Endodermal cell (in vitro differentiated cells): ENCODE measurements at places on chromosomes 5 and 9. TPM values are rescaled to one million over a fixed set of nuclear protein-coding genes. Genes with fewer than 3 reads are reported as not detected.

DNA sequence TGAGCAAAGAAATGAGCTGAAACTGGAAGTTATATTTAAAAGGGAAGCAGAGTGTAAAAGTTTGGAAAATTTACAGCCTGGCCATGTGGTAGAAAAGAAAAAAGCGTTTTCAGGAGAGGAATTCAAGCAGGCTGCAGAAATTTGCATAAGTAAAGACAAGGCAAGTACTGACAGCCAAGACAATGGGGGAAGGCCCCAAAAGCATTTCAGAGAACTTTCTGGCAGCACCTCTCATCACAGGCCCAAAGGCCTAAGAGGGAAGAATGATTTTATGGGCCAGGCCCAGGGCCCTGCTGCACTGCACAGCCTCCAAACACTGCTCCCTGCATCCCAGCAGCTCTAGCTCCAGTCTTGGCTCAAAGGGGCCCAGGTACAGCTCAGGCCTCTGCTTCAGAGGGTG is 169.7 kb downstream of the GLIS3 start:
- no peaks in the 10 kb centered on the region for H3K27me3 ChIP-seq
- no peak overlapping the region for H3K27ac ChIP-seq
- no peaks in the 10 kb centered on the region for H3K4me1 ChIP-seq
- DNase-seq, result no peak

GRCh38 chr9:6870650-6871477 is 113.1 kb downstream of the KDM4C start:
- H3K27me3 ChIP-seq, result no peaks in the 10 kb centered on the region
- no peak overlapping the region for H3K27ac ChIP-seq
- peaks cover 15% of the 10 kb centered on the region for H3K36me3 ChIP-seq
- peaks cover 11% of the 10 kb centered on the region for H3K4me1 ChIP-seq

Gene NSUN2
- 82.7 and 90.8 TPM in 2 replicates for total RNA-seq

DNA sequence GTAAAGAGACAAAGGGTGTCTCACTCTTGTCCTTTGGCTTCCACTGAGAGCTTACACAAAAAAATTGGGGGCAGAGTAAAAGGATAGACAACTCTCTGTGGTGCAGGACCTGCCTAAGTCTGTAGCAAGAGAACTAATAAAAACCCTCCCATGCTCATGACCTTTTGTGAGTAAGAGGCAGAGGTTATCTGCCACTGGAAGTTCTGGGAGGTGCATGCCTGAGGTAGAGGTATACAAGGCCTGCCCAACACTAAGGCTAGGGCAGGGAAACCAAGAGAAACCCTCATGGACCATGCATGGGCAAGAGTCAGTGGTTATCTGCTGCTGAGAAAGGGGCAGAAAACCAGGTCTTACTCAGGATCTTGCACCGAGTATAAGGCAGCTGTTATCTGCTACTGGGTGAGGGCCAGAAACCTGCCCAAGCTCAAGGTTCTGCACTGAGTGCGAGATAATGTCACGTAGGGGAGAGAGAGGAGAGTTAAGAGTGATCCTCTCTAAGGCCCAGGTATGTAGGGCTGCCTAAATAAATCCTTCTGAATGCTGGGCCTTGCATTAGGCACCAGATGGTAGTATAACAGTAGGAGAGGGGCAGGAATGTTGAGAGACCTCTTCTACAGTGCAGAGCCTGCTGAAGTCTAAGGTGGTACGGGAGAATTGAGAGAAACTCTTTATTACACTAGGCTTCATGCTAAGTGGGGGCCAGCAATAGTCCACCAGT is 143.4 kb downstream of the MACROH2A1 start:
- H3K36me3 ChIP-seq, result no peaks in the 10 kb centered on the region
- H3K4me1 ChIP-seq, result peaks cover 16% of the 10 kb centered on the region
- no peaks in the 10 kb centered on the region for H3K27me3 ChIP-seq
- no peak overlapping the region for H3K27ac ChIP-seq

GRCh38 chr9:70411121-70411929 is 3.1 kb downstream of the KLF9 start:
- H3K27ac ChIP-seq, result no peak overlapping the region
- no peak for DNase-seq
- H3K36me3 ChIP-seq, result no peaks in the 10 kb centered on the region
- no peak overlapping the region for H3K4me3 ChIP-seq

DNA sequence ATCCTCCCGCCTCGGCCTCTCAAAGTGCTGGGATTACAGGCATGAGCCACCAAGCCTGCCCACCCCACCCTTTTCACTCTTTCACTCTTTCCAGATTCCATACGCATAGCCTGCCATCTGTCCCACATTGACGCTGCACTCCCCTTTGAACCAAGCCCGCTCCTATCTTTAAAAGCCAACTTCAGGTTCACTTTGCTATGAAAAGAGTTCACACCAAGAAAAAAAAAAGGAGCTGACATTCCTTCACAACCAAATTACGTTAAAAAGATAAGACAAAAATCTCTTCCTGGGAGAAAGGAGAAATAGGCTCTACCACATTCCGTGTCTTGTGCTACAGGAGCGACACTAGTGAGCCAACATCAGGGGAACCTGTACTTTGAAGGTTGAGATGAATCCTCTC is 41.5 kb downstream of the DMRT1 start:
- DNase-seq, result no peak
- H3K4me1 ChIP-seq, result no peaks in the 10 kb centered on the region
- H3K27me3 ChIP-seq, result no peaks in the 10 kb centered on the region
- no peak overlapping the region for H3K27ac ChIP-seq

DNA sequence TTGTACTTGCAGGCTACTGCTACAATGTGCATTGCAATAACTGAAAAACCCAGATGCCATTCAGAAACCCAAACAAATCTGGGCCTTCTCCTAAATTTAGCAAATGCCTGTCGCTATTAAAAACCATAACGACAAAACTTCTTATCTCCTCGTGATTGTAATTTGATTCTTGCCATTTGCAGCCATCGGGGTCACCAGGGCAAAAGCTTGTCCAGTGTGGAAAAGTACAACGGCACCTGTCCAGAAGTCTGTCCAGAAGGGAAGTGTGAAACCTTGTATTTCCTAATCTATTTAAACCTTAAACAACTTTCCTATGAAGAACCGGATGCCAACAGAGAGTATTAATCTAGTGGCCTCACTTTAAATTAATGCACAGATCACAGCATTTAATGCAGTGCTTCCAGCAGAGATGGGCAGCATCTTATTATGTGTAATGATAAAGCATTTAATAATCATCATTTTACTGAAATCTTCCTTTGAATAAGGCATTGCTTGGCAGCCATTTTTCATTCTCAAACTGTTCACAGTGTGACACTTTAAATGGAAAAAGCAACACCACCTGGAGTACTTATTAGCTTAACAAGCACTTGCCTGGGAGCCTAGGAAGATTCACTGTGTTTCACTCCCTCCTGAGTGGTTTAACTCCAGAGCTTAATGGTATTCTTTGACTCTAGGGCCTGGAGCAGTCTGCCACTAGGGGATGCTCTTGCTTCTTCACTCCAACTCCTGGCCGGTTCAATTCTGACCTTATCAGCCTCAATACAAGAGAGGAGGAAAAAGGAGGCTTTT is 4.9 kb upstream of the C7 start:
- no peak overlapping the region for H3K4me3 ChIP-seq
- H3K27ac ChIP-seq, result no peak overlapping the region
- no peaks in the 10 kb centered on the region for H3K27me3 ChIP-seq
- DNase-seq, result peak; percentile 91

Gene POU5F2
- total RNA-seq, result 0.35 to 0.53 TPM (median 0.40 TPM) in 3 replicates

DNA sequence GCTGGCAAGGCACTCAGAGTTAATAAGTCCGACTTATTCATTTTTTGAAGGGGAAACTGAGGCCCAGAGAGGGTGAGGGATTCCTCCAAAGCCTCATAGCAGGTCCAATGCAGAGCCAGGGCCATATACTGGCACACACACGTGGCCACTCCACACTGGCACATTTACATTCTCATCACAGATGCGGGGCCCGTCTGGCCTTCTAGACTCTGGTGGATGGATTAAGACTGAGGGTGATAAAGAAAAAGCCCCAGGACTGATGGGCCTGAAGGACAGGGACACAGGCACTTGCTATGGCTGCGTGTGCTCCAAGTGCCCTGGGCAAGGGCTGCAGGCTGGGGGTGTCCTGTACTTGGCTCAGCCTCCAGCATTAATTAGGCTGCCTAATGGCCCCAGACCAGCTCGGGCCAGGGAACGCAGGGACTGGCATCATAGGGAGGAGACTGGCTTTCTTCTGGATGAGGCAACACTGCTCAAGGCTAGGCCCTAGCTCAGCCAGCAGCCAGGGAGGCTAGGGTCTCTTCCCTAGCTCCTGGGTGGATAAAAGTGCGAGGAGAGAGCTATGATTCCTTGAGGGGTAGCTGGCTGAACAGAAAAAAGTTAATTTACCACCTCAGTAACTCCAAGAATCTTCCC is 28.5 kb upstream of the CSF1R start:
- no peaks in the 10 kb centered on the region for H3K27me3 ChIP-seq
- H3K4me3 ChIP-seq, result no peak overlapping the region
- H3K27ac ChIP-seq, result no peak overlapping the region
- H3K4me1 ChIP-seq, result peaks cover 9% of the 10 kb centered on the region

- no peak overlapping the region for H3K4me3 ChIP-seq
- no peak for DNase-seq
- H3K36me3 ChIP-seq, result no peaks in the 10 kb centered on the region
- H3K4me1 ChIP-seq, result no peaks in the 10 kb centered on the region
- H3K27me3 ChIP-seq, result peaks cover 4% of the 10 kb centered on the region
Measured at GRCh38 chr5:16626696-16627264, 10.0 kb upstream of the RETREG1 start.

DNA sequence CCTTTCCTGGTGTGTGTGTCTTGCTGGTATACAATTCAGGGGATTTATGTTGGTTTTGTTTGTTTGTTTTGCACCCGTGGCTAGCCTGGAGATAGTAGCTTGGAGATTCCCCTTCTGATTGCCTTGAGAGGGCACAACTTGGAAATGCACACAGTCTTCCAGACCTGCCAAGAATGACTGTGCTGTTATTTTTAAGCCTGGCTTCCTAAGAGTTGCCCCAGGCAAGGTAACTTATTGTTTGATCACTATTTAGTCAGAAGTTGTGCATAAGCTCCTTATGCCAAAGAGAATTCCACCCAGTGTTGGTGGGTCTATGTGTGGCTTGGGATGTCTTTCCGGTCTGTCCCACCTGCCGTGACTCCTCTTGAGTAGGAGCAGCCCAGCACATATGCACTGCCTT is 421.9 kb upstream of the KCNN2 start:
- H3K4me3 ChIP-seq, result no peak overlapping the region
- peaks cover 9% of the 10 kb centered on the region for H3K4me1 ChIP-seq
- no peaks in the 10 kb centered on the region for H3K36me3 ChIP-seq
- H3K27ac ChIP-seq, result no peak overlapping the region
- H3K27me3 ChIP-seq, result no peaks in the 10 kb centered on the region
- DNase-seq, result no peak

DNA sequence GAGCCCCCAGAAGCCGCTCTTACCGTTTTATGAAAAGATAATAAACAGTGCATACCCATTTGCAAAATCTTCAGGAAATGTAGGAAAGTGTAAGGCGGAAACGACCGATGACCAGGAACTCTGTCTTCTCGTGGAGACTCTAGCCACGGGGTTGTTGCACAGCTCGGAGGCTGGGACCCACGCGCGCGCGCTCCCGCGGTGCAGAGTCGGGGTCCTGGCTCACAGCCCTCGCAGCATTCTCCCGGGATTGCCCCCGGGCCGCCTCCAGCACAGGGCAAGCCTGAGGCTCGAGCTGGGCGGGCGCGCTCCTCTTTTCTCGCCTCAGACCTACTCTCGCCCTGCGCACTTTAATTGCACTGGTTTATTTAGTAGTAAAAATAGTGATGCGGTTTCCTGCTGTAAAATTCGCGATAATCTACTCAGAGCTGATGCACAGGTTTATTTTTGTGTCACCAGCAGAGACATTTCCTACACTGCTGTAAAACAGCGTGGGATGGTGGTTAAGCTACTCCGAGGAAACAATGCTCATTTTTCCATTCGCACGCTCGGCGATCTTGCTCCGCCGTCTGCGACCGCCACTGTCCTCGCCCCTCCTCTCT is 15.5 kb downstream of the TRIM7 start:
- peak overlapping the region; percentile 100 for H3K4me3 ChIP-seq
- DNase-seq, result no peak
- H3K27ac ChIP-seq, result no peak overlapping the region
- no peaks in the 10 kb centered on the region for H3K4me1 ChIP-seq
- no peaks in the 10 kb centered on the region for H3K36me3 ChIP-seq
- H3K27me3 ChIP-seq, result peaks cover 20% of the 10 kb centered on the region

GRCh38 chr5:39256477-39257235 is 37.3 kb upstream of the FYB1 start:
- H3K27ac ChIP-seq, result no peak overlapping the region
- H3K36me3 ChIP-seq, result no peaks in the 10 kb centered on the region
- no peak overlapping the region for H3K4me3 ChIP-seq
- H3K27me3 ChIP-seq, result no peaks in the 10 kb centered on the region

- no peaks in the 10 kb centered on the region for H3K27me3 ChIP-seq
- peak overlapping the region; percentile 28 for H3K4me3 ChIP-seq
- no peak for DNase-seq
- H3K36me3 ChIP-seq, result no peaks in the 10 kb centered on the region
Measured at GRCh38 chr9:69933445-69933844, 110.2 kb upstream of the MAMDC2 start.

- no peaks in the 10 kb centered on the region for H3K4me1 ChIP-seq
- H3K4me3 ChIP-seq, result no peak overlapping the region
- no peak for DNase-seq
Measured at GRCh38 chr9:82524407-82524806, 535.8 kb downstream of the SPATA31D1 start.

GRCh38 chr5:96940586-96940985 is 4.7 kb downstream of the LNPEP start:
- no peaks in the 10 kb centered on the region for H3K4me1 ChIP-seq
- no peak overlapping the region for H3K4me3 ChIP-seq
- no peak overlapping the region for H3K27ac ChIP-seq
- H3K36me3 ChIP-seq, result no peaks in the 10 kb centered on the region
- H3K27me3 ChIP-seq, result no peaks in the 10 kb centered on the region

GRCh38 chr5:50666261-50667022 is at the start of gene PARP8:
PARP8 (plus strand) TSS chr5:50666637; CDS start chr5:50667096, 459 bp downstream.
- peak within 1 kb of the TSS; percentile 89 for H3K4me3 ChIP-seq
- peak; percentile 90 for DNase-seq
- peaks cover 10% of the 10 kb centered on the region for H3K4me1 ChIP-seq
- peak within 1 kb of the TSS; percentile 58 for H3K27ac ChIP-seq
- peaks cover 8% of the 10 kb centered on the region for H3K27me3 ChIP-seq
- no peaks in the 10 kb centered on the region for H3K36me3 ChIP-seq

Gene IL5
- not detected in 2 replicates for total RNA-seq

Gene LAMC3
- total RNA-seq, result 16.7 to 18.9 TPM (median 18.9 TPM) in 3 replicates

GRCh38 chr9:138033950-138034349 is 156.4 kb downstream of the CACNA1B start:
- H3K27me3 ChIP-seq, result no peaks in the 10 kb centered on the region
- no peaks in the 10 kb centered on the region for H3K4me1 ChIP-seq
- no peaks in the 10 kb centered on the region for H3K36me3 ChIP-seq

Gene ERAP2
- not detected in 3 replicates for total RNA-seq

- no peaks in the 10 kb centered on the region for H3K4me1 ChIP-seq
- no peaks in the 10 kb centered on the region for H3K36me3 ChIP-seq
- H3K27me3 ChIP-seq, result no peaks in the 10 kb centered on the region
- no peak within 1 kb of the TSS for H3K27ac ChIP-seq
Measured at GRCh38 chr5:150412319-150413175, at the start of gene CD74. CD74 (minus strand) TSS chr5:150412910; CDS start chr5:150412749, 161 bp downstream.

Gene CCDC107
- 10.6 and 13.4 TPM in 2 replicates for total RNA-seq

GRCh38 chr5:68378204-68378820 is 162.8 kb downstream of the PIK3R1 start:
- no peak for DNase-seq
- H3K36me3 ChIP-seq, result no peaks in the 10 kb centered on the region

Gene CCNJL
- 13.8 and 14.1 TPM in 2 replicates for total RNA-seq

GRCh38 chr5:21918451-21918850 is 934.7 kb downstream of the CDH12 start:
- H3K4me1 ChIP-seq, result no peaks in the 10 kb centered on the region
- H3K27ac ChIP-seq, result no peak overlapping the region
- DNase-seq, result peak; percentile 39
- no peak overlapping the region for H3K4me3 ChIP-seq
- H3K36me3 ChIP-seq, result no peaks in the 10 kb centered on the region
- H3K27me3 ChIP-seq, result no peaks in the 10 kb centered on the region

Gene PCDHB12
- total RNA-seq, result 1.2 to 1.9 TPM (median 1.6 TPM) in 3 replicates

Gene SHC3
- total RNA-seq, result 0.28 to 2.3 TPM (median 0.95 TPM) in 3 replicates

Gene TNFSF15
- total RNA-seq, result 0.05 TPM in 1 of 2 replicates, not detected in the other

Gene MLANA
- not detected in 3 replicates for total RNA-seq

Gene HMGCS1
- 176 and 190 TPM in 2 replicates for total RNA-seq

Gene PRSS3
- total RNA-seq, result not detected in 2 replicates
